ENCODE measurements at places on chromosomes 5 and 9.

- peak; percentile 68 for DNase-seq
Measured at GRCh38 chr9:83583151-83584014, 39.6 kb upstream of the IDNK start.

GRCh38 chr5:41115281-41115680 lies 44.1 kb upstream of the MROH2B start:
- DNase-seq = peak; percentile 70

DNA sequence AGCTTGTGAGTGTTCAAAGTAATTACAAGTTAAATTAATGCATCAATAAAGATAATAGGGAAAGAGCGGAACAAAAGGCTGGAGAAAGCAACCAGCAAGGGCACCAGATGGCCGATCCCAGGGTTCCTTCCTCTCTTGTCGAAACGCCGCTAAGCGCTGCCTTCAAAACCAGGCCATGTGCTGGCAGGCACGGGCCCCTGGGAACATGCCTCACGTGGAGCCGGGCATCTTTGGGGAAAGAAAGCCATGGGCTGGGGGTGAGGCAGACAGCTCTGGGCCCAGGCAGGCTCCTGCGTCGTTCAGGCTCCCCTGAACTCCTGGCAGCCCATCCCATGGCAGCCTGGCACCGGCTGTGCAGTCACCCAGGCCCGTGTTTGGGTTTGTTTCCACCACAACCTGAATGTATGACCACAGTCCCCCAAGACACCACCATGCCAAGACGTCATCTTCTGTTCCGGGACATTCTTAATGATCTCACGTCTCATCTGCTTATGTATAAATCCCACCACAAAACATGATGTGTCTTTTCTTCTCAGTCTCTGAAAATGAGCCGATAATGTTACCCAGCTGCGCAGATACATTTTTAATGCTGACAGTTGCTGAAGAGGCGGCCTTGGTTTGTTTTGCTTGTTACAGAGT lies 110.4 kb upstream of the SARDH start:
- DNase-seq = peak; percentile 38

DNA sequence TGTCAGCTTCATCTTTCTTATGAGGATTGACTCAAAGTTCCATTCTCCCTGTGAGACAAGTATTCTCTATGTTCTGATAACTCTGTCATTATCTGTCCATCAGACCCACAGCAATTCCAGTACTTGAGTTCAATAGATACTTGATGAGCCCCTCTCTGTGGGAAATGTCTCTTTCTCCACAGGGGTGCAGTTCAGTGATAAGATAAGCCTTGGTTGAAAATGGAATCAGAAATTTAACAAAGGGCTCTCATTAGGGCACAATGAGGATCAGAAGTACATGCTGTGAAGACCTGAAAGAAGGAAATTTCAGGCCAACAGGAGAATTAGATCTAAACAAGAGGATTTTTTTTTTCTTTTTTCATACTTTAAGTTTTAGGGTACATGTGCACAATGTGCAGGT lies 737.3 kb downstream of the MTRR start:
- no peak for DNase-seq

GRCh38 chr5:174852143-174852542 lies 127.8 kb downstream of the MSX2 start:
- no peak for DNase-seq

GRCh38 chr9:117121316-117121715 lies 293.5 kb downstream of the ASTN2 start:
- peak; percentile 21 for DNase-seq

DNA sequence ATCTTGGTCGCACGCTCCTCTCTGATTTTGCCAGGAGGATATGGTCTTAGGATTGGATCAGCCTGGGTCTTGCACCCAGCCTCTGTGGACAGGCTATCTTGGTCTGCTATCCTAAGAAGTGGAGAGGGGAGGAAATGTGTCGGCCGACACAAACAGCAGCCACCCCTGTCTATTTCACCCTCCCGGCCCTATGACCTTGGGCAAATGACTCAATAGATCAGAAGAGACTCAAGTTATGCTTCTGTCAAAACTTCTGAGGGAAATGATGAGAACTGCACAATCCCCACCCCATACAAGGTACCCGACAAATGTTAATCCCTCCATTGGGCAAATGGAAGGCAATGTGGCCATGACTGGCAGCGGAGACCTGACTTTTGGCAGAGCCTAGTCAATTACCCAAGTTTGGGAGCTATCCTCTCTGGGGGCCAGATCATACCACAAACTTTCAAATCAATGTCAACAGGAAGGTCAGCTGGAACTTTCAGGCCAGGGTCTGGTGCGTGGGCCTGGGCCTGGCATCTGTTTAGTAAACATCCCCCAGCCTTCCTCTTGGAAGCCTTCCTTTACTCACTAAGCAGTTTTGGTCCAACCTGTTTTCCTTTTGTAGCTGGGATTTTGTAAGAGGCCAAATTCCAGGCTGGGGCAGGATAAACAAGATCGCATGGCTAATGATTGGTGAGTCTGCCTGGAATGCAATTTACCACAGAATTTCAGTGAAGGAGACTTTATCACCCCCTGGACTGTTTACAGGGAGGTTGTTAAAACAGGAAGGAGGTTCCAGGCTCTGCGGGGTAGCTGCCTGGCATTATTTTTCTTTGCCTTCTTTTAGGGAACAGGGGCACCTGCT lies 64.2 kb upstream of the CPEB4 start:
- DNase-seq = peak; percentile 46

- DNase-seq = peak; percentile 65
Measured at GRCh38 chr5:78824831-78825281, 160.3 kb downstream of the ARSB start.

GRCh38 chr9:116661037-116661954 lies 25.8 kb upstream of the TRIM32 start:
- peak; percentile 82 for DNase-seq

- DNase-seq = peak; percentile 84
Measured at GRCh38 chr9:93091453-93092081, 4.5 kb upstream of the CARD19 start.

DNA sequence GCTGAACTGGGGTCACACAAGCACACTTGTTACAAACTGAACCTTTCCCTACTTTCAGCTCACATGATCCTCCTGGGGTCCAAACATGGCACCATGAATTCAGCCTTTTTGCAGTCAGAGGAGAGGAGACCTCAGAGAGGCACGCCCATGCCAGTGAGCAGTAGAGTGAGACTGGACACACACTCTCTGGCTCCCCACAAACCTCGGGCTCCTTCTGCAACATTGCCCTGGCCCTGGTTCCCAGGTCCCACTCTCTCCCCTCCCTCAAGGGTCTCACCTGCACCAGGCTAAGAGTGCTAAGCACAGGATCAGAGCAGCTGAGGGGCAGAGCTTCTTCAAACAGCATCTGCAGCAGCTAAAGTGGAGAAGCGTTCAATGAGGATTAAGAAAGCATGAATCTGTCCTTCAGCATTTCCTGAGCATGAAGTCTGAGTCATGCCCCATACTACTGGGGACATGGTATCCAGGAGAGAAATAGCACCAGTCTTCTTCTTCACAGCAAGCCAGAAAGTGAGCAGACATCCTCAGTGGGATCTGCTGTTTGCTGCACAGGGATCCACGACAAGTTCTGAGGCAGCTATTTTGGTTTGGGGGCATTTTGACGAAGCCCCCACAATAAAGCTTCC lies 27.2 kb downstream of the SLC35A4 start:
- DNase-seq = peak; percentile 39

DNA sequence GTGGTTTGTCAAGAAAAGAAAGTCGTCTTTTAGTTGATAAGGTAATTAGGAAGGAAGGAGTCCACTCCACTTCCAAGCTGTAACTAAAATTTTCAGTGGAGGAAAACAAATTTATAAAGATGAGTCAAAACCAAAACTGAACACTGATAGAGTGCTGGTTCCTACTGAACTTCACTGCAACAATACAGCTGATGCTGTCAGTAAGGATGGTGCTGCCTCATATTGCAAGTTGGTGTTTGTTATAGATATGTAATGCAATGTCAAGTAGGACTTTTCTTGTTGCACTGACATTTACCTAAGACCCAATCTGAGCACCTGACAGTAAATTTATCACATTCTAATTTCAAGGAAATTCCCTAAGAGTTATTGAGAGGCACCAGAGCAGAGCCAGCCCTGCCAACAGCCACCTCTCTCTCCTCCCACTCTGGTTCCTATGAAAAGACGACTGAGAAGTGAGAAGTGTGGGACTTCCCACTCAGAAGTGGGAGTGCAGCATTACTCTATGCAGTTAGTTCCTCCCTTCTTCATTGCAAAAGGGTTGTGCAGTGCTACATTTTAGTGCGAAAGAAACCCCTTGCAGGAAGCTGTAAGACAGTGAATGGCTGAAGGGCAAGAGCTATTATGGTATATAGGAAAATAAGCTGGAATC lies 350.8 kb downstream of the NFIB start:
- DNase-seq = no peak

- no peak for DNase-seq
Measured at GRCh38 chr9:20549053-20549452, 73.2 kb downstream of the MLLT3 start.

GRCh38 chr5:1746371-1747078 lies 53.1 kb downstream of the MRPL36 start:
- no peak for DNase-seq

- no peak for DNase-seq
Measured at GRCh38 chr5:179192891-179193470, 132.8 kb downstream of the ZNF354C start.

DNA sequence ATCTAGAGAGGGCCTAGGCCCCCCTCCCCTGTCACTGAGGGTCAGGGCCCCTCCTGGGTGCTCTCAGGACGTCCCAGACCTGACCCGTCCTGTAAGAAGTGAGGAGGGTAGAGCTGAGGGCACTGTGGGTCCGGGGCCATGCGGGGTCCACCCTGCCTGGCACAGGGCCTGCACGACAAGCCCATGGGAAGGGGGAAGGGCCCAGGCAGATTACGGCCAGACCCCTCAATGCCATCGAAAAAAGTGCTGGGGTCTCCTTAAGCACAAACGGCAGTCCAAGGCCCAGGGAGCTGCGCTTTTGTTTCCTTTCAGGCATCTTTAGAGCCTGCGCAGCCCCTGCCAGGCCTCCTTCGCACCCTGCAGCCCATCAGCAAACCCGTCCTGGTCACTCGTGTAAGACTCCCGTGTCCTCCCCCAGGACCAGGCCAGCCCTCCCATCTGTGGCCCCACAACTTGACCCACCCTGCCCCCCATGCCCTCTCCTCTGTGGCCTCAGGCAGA lies 4.4 kb upstream of the EXOC3 start:
- no peak for DNase-seq

- no peak for DNase-seq
Measured at GRCh38 chr5:3385991-3386519, 209.6 kb upstream of the IRX1 start.

- no peak for DNase-seq
Measured at GRCh38 chr5:73380041-73380440, 68.5 kb downstream of the FOXD1 start.

- no peak for DNase-seq
Measured at GRCh38 chr5:76944638-76945037, 8.2 kb upstream of the CRHBP start.

GRCh38 chr5:107290780-107291398 lies 379.8 kb downstream of the EFNA5 start:
- no peak for DNase-seq

- DNase-seq = no peak
Measured at GRCh38 chr5:82674671-82675070, 396.5 kb upstream of the RPS23 start.

DNA sequence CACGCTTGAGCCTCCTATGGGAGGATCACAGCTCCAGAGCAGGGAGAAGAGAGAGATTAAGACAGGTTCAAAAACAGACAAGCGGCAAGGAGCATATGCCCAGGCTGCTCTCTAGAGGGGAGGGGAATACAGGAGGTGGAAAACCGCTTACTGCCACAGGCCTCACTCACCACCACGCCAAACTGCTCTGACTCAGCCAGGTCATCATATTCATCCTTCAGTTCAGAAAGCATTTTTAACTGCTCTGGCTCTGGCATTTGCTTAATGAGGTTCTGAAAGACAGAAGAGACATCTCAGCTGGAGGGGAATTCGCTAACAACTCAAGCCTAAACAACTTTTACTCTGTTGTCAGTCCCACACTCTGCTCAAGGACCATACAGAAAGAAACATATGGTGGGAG lies 40.1 kb downstream of the PCDHGC5 start:
- DNase-seq = peak; percentile 89

DNA sequence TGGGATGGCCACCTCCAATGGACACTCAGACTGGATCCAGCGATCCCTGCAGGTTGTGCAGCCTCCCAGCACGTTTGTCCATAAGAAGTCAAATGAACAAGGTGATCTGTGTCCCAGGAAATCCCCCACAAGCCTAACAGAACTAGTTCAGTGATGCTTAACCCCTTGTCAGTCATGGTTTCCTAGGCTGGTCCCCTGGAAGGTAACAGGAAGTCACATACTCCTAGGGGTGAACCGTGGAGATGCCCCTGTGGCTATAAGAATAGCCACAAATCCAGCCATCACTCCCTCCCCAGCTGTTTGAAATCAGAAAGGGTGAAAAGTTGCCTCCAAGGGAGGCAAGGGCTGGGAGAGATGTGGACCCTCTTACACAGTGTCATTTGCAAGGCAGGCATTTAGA lies 22.5 kb downstream of the PAX5 start:
- no peak for DNase-seq

DNA sequence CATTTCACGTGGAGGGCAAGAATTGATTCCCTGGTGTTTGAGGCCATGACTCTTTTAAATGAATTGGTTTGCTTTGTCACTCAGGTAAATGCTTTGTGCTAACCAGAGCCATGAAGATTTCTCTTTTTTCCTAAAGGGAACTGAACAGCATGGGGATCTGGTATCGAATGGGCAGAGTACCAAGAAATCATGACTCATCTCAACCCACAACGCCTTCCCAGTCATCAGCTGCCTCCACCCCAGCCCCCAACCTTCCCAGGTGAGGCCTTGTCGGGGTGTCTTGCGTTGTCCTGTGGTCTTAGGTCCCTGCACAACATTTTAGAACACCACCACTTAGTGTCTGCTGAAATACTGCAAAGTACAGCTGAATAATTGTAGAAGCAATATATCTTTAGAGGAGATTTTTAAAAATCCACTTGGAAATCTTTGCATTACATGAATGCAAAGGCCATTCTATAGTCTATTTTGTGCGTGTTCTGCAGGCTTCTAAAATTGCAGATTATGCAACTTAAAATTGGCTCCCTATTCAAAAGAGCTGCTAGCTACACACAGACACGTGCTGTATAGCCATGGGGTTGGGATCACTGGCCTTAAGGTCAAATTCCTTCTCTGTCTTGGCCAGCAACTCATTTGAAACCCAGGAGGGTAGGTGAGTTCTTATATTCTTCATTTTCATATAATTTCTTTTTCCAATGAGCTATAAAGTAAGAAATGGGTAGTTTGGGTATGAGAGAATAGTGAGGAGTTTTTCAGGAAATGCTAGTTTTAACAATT lies 69.0 kb downstream of the MVB12B start:
- DNase-seq = peak; percentile 67

DNA sequence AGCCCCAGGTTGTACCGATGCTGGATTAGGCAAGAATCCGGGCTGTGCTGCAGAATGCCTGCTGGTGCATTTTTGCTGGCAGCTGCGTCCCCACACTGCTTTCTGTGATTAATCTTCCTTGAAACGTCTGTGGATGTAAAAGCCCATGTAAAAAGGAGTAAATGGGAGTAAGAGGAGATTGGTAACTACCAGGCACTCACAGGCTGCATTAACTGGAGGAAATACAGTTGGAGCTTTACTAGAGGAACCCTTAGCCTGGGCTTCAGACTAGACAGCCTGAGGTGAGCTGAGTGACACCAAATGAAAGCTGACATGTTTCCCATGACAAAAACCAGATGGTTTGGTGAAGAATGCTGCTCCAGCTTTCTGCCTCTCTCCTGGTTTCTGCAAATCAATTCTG lies 190.4 kb upstream of the GAS1 start:
- DNase-seq = no peak

Data from fibroblast of upper back skin (primary cell).